ENCODE measurements at places on chromosomes 3 and 15.

- DNase-seq: no peak
Observed at GRCh38 chr3:191915712-191916111, 454.7 kb downstream of the PYDC2 start.

- no peak for DNase-seq
Observed at GRCh38 chr3:53819163-53819868, 26.9 kb downstream of the CHDH start.

DNA sequence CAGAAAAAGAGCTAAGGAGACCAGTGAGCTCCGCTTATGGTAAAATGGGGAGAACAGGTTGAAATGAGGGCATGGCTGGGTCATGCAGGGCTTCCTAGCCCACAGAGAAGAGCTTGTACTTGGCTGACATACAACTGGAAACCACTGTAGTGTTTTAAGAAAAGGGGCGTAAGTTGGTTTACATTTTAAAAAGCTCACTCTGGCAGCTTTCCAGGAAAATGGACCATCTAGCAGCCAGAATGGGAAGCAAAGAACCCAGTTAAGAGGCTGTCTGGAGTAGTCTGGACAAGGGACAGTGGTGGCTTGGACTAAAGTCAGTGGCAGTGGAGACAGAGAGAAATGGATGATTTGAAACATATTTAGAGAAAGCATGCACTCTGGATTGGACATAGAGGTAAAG is 1.9 kb downstream of the MORC1 start:
- no peak for DNase-seq

DNA sequence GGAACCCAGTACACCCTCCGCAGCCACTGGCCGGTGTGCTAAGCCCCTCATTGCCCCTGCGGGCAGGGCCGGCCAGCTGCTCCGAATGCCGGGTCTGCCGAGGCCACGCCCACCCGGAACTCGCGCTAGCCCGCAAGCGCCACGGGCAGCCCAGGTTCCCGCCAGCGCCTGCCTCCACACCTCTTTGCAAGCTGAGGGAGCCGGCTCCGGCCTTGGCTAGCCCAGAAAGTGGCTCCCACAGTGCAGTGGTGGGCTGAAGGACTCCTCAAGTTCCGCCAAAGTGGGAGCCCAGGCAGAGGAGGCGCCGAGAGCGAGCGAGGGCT is 81.4 kb upstream of the BCHE start:
- no peak for DNase-seq

DNA sequence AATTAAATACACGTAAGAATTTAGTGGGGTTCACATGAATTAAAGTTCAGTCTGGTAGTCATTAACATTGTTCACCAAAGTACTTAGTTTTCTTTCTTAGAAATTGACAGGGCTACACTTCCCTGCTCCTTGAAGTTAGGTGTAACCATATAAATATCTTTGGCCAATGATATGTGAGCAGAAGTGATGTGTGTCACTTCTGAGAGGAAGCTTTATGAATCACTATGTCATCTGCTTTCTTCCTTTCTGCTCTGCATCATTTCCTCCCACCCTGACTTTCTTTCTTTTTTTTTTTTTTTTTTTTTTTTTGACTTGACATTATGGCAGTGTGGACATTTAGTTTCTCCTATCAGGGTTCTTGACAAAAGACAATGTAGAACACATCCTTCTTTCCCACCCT is 156.2 kb upstream of the COL8A1 start:
- DNase-seq: no peak

GRCh38 chr3:156341831-156342416 is 213.0 kb downstream of the SSR3 start:
- no peak for DNase-seq

GRCh38 chr15:80152896-80153876 is at the start of gene FAH:
Gene FAH, plus strand, starts transcription at chr15:80152999. Its CDS starts 56 bp downstream, at chr15:80153055.
- DNase-seq: no peak

DNA sequence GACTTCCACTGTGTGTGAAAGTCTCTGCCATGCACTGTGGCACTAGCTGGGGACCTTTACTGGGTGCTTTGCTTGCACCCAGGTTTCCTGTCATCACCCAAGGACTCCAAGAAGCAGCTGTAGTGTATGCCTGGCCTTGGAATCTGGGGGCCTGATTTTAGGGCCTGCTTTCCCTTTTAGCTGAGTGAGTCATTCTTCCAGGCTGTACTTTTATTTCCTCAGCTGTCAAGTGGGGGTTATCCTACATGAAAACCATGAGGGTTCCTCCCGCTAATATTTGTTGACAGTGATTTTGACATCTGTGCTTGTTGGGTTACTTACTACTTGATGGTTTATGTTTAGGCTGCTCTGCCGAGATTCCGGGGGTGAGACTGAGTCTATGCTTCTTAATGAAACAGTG is 18.5 kb downstream of the GORASP1 start:
- no peak for DNase-seq

DNA sequence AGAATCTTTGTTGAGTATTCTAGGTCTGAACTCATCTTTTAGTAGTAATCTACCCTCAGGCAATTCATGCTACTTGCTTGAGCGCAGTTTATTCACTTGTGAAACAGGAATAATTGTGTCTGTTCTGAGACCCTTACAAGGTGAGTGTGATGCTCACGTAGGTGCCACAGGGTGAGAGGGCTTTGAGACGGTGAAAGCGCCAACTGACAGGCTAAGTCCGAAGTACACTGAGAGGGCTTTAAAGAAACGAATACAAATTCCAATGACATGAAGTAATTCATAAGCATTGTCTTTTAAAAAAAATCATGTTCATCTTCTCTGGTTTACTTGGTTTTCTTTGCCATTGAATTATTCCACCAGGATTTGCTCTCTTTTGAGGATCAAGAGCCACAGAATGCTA is 393.7 kb upstream of the RGMA start:
- DNase-seq: no peak
